ENCODE measurements at places on chromosomes 7 and 10.

DNA sequence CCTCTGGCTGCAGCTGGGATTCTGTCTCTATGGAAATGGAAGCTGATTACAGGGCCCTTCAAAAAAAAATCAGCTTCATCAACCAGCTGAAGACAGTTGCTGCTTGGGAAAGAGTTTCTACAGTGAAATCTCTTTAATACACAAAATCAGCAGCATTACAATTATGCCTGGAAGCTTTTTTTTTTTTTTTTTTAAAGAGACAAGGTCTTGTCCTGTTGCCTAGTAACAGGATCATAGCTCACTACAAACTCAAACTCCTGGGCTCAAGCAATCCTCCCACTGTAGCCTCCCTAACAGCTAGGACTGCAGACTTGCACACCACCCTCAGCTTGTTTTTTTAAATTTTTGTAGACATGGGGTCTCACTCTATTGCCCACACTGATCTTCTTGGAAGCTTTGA lies 94.5 kb downstream of the OR13A1 start:
- DNase-seq: no peak

DNA sequence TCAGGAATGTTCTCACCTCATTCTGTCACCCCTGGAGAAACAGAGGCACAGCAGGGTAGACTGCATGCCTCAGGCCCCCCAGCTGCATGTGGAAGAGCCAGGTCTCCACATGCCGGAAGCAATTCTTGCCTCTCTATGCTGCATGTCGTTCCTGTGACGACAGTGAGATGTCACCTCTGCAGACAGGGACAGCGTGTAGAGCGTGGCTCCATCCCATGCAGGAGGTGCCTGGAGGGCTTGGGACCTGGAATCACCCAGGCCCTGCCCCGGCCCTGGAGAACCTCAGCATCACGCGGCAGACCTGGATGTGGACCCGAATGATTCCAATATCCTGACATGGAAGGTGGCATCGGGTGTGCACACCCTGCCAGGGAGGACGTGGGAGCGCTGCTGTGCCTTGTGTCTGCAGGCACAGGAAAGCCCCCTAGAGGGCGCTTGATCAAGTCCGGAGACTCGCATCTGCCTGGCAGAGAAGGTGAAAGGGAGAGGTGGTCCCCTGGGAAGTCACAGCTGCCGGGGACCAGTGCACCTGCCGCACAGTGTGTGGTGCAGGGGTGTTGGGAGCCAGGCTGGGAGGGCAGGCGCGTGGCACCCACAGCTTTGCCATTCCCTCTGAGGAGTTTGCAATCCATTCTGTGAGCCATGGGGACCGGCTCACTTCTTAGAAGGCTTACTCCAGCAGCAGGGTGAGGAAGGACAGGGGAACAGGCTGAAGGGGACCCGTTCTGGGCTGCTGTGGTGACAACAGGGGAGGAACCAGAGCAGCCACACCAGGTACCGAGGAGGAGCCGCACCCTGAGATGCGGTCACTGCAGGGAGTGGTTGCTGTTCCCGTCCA lies 45.3 kb upstream of the EN2 start:
- DNase-seq: peak; percentile 66

DNA sequence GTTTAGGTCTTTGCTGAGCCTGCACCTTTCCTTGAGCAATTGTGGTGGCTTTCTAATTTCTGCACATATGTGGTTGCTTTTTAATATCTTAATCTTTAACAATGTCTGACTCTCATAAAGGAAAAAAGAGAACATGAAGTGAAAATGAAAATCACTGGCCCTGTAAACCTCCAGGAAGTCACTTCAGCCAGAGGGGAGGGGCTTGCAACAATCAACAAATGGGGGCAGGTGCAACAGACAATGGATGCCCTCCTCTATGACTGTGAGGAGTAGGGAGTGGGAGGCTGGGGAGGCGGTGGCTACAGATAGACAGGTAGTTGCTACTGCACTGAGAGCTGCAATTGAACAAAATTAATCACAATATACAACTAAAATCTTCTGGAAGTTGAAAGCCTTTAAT lies 1377.4 kb downstream of the XPNPEP1 start:
- no peak for DNase-seq

GRCh38 chr10:33087152-33087551 lies 129.1 kb upstream of the ITGB1 start:
- DNase-seq: no peak

- no peak for DNase-seq
Measured at GRCh38 chr7:43823941-43824340, 45.4 kb downstream of the MRPS24 start.
